ENCODE measurements at places on chromosomes 7 and 10.

DNA sequence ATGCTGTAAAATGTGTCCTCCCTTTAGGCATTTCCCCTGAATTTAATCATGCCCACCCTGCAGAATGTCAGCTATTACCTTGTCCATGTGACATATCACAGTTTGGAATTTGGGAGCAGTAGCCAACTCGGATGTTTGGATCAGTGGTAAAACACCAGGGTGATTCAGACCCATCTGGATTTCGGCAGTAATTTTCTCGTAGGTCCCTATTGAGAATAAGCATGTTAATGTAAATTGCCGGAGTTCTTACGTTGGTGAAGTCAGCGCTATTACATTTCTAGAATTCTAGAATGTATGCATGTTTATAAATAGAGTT lies 44.1 kb downstream of the HGF start:
- no peak for DNase-seq

- DNase-seq, result no peak
These were observed 988 bp upstream of the EN2 start for GRCh38 chr7:155456738-155457543.

GRCh38 chr7:47282790-47283496 lies 299.0 kb downstream of the TNS3 start:
- no peak for DNase-seq

DNA sequence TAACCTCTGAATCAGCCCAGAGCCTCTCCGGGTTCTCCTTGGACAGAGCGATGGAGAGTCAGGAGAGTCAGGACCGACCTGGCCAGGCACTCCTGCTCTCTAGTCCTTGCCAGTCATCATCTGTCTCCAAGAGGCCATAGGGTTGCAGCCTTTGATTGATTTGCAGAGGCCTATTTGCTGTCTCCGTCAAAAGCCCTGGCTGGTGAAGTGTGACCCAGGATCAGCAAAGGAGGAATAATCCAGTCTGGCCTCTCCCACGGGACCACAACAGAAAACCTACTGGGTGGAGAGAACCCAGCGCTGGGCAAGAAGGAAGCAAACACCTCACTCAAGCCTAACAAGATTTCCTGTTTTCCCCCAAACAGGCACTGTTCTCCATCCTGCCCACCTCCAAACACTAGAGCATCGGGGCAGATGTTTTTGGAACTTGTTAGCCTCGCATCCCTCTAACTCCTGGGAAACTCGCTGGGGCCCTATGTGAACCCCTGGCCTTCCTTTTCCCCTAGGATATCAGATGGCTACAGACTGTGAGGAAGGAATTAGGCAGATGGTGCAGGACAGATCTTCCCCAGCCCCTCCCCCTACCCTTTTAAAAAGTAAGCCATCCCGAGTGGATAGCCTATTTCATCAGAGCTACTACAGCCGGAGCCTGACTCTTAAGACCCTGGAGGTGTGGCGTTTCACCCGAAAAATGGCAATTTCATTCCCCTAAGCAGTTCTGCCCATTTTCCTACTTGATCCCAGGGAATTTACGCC lies 54.3 kb downstream of the PODXL start:
- DNase-seq, result no peak

DNA sequence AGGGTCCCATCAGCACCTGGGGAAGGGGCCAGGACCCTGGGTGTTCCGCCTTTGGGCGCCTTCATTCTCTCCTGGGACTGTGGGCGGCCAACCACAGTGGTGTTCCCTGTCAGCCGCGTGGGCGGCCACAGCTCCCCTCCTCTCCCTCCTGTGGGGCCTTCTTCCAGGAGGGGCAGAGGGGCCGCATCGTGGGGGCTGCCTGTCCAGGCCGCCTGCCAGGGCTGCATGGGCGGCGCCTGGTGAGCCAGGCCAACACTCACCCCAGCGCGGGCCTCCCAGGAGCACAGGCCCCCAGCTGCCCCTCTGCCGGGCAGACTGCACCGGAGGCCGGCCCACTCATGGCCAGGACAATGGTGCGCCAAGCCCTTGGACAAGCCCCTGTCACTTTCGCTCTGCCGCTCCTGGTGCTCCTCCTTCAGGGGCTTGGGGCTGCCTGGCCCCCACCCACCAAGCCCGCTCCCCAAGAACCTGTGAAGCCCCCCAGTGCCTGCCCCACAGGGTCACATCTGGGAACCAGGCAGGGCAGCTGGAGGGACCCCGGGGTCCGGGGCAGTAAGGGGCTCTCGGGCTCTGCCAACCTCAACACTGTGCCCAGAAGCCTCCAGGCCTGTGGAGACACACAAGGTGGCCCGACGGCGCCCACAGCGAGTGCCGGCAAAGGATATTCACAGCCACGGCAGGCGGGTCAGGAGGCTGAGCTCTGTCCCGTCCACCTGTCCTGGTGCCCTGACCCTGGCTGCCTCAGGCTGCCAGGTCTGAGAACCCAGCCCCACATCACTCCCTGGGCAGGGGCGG lies 42.8 kb downstream of the AP5Z1 start:
- no peak for DNase-seq

DNA sequence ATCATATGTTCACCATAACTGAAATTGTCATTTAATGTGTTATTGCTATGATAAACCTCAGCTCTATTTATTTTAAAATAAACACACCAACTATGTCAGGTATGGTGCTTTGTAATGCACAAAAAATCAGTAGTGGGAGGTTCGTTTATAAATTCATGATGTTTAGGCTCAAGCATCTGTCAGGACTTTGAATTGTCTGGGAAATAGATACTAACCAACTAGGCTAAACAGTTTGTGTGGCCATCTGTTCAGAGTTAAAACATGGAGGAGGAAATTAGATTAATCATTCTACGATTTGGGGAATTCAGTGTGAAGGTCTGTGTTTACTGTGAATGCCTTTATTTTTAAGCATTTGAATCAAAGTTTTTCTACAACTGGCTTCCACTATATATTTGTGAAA lies 212.6 kb upstream of the FZD8 start:
- DNase-seq, result no peak

GRCh38 chr7:72059925-72060324 lies 352.2 kb downstream of the CALN1 start:
- no peak for DNase-seq

GRCh38 chr10:70682920-70683600 lies 10.8 kb downstream of the ADAMTS14 start:
- DNase-seq, result no peak

GRCh38 chr10:132893090-132893489 lies 49.3 kb downstream of the CFAP46 start:
- no peak for DNase-seq

- no peak for DNase-seq
These were observed 114.5 kb downstream of the PON1 start for GRCh38 chr7:95209788-95210187.

DNA sequence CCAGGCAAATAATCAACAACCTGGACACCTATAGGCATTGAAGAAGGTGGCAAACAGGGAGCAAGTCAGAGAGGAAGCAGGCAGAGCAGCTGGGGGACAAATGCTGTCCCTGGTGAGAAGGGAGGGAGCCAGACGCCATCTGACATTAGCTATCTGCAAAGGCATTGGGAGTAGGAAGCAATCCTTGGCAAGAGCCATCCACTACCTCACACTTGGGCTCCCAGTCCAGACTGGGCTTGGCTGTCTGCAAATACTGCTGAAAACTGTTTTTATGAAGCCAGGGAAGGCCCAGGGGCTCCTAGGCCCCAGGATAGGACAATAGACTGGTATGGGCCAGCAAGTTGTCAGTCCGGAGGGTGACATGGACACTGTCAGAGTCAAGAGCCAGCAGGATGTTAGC lies 132.5 kb downstream of the SORBS1 start:
- no peak for DNase-seq

DNA sequence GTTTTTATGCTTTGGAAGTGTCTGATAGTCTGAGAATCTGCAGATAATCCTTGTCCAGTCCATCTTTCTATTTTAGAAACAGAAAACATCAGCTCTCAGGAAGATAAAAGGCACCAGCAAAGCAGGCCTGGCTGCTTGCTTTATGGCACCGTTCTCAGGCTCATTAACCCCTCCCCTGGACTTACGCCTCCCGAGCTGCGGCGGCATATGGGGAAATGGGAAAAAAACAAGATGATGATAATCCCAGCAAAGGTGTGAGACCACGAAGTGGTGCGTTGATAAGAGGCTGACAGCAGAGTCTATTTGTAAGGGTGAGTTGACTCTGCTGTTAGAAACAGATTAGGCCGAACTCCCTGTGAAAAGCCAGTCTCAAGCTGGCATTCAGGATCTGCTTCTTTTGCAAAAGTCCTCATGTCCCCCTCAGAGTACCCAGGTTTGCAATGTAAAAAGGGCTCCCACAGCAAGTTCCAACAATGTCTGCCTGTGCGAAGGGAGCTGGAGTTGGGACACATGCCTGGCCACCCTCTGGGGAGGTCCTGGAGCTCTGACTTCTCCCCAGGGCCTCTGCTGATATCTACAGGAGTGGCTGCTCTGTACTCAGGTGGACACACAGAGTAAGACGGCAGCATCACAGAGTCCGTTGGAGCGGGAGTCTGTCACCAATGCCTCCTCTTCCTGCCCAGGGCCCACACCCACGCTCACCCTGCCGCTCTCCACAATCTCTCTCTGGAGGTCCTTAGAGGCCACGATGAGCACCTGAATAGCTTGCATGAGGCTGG lies 54.3 kb downstream of the SPDYE5 start:
- DNase-seq, result no peak

GRCh38 chr10:76040107-76040829 lies 608.8 kb downstream of the LRMDA start:
- no peak for DNase-seq

- DNase-seq, result no peak
These were observed 1160.3 kb upstream of the AUTS2 start for GRCh38 chr7:68438016-68438415.

GRCh38 chr10:31359979-31360378 lies 41.0 kb downstream of the ZEB1 start:
- no peak for DNase-seq

DNA sequence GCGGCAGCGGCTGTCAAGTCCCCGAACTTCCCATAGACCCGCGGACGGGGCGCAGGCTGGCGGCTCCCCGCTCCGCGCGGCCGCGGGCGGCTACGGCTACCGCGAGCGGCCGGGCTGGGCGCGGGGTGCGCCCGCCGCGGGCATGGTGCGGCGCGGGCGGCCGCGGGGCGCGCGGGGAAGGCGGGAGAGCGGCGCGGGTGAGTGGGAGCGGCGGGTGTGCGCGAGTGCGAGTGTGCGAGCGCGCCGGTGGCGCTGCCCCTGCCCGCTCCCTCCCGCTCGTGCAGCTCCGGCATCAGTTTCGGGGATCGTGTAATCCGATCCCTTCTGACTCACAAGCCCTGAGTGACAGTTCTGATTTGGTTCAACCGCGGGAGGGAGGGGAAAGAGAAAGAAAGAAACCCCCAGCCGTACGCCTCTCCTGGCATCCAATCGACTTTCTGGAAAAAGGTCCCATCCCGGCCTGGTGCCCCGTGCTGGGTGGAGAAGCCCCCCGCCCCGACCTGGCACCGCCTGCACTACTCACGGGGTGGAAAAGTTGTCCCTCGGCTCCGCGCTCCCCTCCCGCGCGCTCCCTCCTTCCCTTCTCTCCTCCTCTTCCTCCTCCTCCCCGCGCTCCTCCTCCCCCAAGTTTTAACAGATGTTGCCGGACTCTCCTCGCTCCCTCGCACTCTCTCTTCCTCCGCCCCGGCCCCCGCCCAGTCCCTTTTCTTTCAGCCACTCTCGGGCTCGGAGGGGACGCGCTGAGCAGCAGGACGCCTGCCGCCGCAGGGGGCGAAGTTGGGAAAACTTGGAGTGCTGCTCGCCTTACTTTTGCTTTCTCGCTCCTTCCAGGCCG lies at the start of gene GLI3:
GLI3 (minus strand) TSS at position 234 of the 835 bp plus-strand sequence. CDS start 13,956 bp downstream, outside the sequence.
- no peak for DNase-seq

- DNase-seq, result no peak
These were observed 123.4 kb downstream of the NEURL1 start for GRCh38 chr10:103616705-103617601.

DNA sequence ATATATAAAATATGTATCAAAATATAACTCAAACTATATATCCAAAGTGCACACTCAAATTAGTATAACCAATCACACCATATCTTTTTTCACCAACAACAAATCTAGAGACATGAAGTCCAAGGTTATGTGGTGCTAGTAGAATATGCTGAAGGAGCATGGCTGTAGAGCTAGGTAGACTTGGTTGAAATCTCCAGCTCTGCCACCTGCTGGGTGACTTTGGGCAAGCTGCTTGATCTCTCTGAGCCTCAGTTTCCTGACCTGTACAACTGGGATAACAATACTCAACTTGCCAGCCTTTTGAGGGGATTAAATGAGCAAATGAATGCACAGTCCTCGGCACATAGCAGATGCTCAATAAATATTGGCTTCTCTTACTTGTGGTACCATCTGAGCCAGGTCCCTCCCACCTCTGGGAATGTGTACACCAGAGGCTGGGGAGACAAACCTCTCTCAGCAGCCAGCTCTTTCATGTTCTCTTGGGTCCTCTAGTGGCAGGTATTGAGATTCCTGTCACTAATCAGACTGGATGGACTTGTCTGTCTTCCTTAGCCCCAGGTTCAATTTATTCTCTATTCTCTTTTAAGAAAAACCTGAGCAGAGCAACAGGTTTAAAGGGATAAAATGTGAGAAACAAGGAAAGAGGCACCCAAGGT lies 94.3 kb upstream of the PDE1C start:
- DNase-seq, result no peak

DNA sequence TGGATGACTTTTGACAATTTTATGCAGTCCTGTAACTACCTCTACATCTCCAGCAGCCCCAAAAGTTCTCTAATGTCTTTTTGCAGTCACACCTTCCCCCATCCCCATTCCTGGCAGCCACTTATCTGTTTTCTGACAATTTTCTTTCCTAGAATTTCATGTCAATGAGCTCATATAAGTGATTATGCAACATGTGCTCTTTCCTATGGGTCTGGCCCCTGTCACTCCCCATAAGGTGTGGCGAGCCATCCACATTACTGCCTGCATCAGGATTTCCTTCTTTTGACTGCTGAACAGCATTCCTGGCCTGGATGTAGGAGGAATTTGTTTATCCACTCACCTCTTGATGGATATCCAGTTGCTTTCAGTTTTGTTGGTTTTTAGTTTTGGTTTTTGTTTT lies 146.7 kb upstream of the MGMT start:
- no peak for DNase-seq

GRCh38 chr10:30422981-30423654 lies 10.9 kb upstream of the MAP3K8 start:
- DNase-seq, result no peak

- no peak for DNase-seq
These were observed 27.2 kb downstream of the STEAP1 start for GRCh38 chr7:90181485-90181884.

GRCh38 chr7:151827620-151828019 lies 49.3 kb downstream of the PRKAG2 start:
- DNase-seq, result no peak

DNA sequence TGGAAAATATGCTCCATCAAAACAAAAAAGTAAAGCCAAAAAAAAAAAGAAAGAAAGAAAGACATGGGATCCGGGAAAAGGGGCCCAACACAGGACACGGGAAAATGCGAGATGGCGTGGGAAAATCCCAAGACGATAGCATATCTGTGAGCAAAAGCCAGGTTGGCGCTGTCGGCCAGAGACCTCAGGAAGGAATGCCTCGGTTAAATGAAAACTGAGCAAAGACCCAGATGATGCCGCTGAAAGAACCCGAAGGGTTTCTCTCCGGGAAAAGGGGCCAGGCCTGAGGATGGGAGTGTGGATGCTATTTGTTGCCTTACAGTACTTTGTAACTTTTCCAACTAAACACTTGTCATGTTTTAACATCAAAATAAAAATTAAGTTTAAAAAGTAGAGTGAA lies 49.5 kb upstream of the PPP2R2D start:
- no peak for DNase-seq
